ENCODE measurements at places on chromosomes 11 and 22.

DNA sequence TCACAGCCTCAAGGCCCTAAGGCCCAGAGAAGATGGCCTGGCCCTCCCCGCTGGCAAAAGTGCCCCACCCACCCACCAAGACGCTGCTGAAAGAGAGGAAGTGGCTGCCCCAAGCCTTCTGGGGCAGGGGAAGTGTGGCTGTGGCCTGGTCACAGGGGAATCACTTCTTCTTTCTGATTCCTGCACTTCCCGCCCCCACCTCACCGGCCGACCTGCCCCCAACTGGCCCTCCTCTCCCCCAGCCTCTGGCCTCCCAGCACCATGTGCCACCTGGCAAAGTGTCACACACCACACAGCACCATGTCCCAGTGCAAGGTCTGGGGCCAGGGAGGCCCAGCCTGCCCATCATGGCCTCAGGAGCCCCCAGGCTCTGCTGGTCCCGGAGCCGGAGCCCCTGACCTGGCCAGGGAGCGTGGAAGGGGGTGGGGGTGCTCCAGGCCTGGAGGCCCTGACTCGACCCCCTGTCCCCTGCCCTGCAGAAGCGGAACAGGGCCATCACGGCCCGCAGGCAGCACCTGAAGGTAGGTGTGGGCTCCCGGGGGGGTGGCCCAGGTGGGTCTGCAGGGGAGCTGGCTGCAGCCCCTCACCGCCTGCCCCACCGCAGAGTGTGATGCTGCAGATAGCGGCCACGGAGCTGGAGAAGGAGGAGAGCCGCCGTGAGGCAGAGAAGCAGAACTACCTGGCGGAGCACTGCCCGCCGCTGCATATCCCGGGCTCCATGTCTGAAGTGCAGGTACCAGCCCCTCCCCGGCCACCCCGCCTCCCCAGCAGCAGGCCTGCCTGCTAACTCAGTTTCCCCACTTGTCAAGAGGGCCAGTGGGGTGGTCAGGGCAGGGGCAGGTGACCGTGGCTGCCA lies 1.4 kb downstream of the TNNI2 start:
- DNase-seq, result peak; percentile 27

DNA sequence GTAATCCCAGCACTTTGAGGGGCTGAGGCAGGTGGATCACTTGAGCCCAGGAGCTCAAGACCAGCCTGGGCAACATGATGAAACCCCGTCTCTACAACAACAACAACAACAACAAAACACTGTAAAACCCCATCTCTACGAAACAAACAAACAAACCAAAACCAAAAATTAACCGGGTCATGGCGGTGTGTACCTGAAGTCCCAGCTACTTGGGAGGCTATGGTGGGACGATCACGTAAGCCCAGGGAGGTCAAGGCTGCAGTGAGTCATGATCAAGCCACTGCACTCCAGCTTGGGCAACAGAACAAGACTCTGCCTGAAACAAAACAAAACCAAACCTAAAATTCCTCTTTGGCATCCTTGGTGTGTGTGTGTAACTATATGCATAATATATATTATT lies 7.0 kb upstream of the POLA2 start:
- DNase-seq, result no peak

- no peak for DNase-seq
Observed at GRCh38 chr22:44186121-44186510, 5.4 kb downstream of the PARVG start.

DNA sequence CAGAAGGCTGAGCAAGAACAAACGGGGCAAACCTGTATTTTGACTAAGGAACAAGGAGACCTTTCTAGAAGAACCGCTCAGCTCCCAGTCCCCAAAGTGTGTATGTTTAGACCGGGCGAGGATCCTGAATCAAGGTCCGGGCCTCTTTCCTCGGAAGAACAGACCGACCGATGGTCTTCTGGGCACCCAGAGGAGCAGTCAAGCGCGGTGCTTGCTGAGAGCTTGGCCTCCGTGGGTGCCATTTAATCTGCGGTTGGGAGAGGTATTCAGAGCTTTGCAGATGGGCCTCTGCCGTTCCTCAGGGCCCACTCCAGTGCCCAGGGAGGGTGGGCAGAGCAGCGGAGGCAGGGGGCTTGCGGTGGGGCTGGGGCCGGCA lies 26.5 kb upstream of the ATXN10 start:
- peak; percentile 42 for DNase-seq

GRCh38 chr11:101445761-101446160 lies 138.0 kb downstream of the TRPC6 start:
- no peak for DNase-seq

GRCh38 chr22:50531546-50531961 lies 1.7 kb upstream of the TYMP start:
- DNase-seq, result peak; percentile 91

- no peak for DNase-seq
Observed at GRCh38 chr11:25891960-25892359, 440.0 kb upstream of the ANO3 start.

GRCh38 chr22:50175191-50175461 lies 4.6 kb downstream of the PANX2 start:
- DNase-seq, result no peak

GRCh38 chr11:91664521-91664920 lies 560.1 kb upstream of the FAT3 start:
- peak; percentile 60 for DNase-seq

DNA sequence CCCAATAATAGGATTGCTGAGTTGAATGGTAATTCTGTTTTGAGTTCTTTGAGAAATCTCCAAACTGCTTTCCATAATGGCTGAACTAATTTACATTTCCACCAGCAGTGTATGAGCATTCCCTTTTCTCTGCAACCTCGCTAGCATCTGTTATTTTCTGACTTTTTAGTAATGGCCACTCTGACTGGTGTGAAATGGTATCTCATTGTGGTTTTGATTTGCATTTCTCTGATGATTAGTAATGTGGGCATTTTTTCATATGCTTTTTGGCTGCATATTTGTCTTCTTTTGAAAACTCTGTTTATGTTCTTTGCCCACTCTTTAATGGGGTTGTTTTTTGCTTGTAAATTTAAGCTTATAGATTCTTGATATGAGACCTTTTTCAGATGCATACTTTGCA lies 97.4 kb downstream of the FDX1 start:
- no peak for DNase-seq

GRCh38 chr11:94734563-94735275 lies 33.4 kb upstream of the AMOTL1 start:
- peak; percentile 87 for DNase-seq

DNA sequence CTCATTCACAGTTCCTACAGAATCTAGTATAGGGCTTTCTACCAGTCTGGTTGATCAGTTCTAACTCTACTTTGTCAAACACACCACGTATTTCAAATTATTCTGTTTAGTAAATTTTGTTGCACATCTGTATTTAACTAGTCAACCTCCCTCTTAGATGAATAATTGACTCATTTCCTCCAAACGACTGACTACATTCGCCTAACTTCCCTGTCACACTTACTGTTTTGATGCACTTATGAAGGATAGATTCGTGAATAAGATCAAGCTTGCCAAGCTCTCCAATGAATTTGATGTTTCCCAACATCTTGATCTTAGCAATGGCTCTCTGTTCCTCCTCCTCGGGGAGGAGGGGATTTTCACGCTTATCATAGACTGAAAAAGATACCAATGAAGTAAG lies 5.0 kb downstream of the EIF4G2 start:
- no peak for DNase-seq
